ENCODE measurements at places on chromosomes 5 and 9.
A peak's percentile ranks its signal among the peaks of the same experiment; 100 is the strongest.

GRCh38 chr5:156913719-156914370, 49.2 kb downstream of the TIMD4 start:
- DNase-seq = no peak

GRCh38 chr5:166509085-166509484, 1782.4 kb upstream of the WWC1 start:
- DNase-seq = peak; percentile 6

DNA sequence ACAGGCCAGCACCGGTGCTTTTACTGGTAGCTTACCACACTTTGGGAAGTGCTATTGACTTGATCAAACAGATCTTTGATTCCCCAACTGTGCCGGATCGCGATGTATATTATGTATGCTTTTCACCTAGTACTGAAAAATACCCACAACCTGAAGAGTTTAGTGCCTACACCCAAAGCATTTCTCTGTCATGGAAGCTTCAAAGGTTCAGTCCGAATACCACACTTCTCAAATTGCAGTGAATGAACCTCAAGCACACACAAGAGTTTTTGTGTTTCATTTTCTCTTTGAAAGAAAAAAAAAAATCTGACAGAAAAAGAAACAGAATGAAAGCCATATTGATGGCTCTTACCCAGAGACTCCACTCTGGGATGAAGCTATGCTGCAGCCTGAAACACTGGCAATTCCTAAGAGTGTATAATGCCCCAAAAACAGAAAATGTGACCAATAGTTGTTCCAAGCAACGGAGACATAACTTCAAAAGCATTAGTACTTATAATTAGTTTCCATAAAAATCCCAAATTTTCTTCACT, 100.9 kb downstream of the EBF1 start:
- DNase-seq = no peak

DNA sequence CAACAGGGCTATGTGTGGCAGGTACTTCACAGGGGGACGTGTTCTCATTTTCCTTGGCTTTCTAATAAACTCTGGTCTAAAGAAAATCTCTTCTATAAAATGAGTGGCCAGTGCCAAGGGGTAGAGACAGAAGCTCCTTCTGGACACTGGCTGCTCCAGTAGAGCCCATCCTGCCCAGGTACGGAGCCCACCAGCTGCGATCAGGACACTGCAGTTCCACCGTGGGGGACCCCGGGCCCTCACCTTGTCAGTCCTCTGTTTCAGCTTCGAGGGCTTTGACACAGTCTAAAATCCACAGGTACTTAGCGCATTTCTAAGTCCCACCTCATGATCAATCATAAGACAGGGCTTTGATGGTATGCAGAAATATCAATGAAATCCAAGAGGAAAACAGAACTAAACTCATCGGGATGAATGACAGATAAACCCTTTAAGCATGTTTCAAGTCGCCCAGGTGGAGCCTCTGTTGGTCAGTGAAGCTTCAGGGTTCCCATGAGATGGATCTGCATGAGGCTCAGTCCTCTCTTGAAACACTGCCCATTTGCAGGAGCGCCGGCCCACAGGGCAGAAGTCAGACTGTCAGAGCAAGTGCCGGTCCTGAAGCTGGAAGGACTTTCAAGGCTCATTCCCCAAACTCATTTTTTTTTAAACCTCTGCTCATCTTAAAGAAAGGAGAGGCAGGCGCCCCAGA, 20.3 kb upstream of the TERT start:
- DNase-seq = no peak

DNA sequence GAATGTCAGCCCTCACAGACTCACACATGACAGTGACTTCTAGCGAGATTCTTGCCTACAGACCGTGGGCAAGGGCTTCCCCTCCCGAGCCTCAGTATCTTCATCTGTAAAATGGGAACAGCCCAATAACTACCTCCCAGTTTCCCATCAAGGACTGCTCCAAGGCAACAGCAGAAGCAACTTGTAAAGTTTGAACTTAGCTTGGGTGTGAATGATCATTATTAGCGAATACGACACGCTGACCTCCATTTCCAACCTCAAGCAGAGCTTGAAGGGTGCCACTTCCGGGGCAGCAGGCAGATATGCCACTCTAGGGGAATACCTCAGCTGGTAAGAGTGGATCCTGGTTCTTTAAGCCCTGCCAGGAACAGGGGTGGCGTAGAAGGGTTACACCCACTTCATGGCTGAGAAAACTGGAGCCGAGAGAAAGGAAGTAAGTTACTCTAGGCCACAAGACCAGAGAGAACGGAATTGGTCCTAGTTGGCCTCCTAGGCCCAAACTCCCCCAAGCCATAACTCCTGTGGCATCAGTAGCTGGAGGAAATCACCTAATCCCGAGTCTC, 2.0 kb downstream of the RNF44 start:
- DNase-seq = no peak

DNA sequence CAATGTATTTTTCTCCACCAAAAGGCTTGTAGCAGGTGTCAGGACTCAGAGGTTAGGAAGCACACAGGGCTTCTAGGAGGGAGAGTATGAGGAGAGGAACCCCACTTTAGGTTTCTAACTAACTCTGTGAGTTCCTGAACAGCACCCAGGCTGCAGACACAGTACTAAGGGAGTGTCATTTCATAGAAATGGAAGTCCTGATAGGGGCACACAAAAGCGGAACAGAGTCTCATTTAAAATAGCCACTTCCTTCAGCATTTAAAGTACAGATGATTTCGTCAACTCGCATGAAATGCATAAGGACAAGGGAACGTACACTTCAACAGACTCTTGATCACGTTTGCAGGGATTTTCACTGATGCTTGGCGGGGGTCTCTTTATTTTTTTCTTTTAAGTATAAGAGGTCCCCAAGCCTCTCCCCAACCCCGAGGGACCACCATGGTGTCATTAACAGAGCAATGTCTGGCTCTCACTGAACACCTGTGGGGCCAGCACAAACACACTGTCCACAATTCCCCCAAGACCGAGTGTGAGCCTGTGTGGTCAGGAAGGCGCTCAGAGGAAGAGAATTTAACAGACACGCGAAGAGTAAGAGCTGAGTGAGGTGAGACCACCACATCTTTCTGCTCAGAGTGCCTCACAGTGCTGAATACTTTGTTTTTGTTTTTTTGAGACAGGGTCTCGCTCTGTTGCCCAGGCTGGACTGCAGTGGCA, 82.3 kb downstream of the SECISBP2 start:
- no peak for DNase-seq

- DNase-seq = no peak
These were observed 186.7 kb upstream of the TLX3 start for GRCh38 chr5:171122372-171122771.

DNA sequence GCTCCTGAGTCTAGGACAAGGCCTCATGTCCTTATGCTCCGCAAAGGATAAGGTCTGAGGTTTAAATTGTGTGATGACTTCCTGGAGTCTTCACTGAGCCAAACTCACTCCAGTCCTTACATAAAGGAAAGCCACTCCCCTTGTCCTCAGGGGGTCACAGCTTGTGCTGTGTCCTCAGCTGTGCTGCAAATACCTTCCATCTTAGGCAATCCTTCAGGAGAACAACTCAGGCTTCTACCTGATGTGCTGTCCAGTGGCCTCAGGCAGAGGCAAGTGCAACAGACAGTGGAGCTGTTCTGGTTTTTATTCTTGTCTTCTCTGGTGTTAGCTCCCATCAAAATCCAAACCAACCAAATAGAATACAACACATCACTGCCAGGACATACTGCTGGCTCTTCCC, 151.5 kb downstream of the TAF11L14 start:
- DNase-seq = no peak

DNA sequence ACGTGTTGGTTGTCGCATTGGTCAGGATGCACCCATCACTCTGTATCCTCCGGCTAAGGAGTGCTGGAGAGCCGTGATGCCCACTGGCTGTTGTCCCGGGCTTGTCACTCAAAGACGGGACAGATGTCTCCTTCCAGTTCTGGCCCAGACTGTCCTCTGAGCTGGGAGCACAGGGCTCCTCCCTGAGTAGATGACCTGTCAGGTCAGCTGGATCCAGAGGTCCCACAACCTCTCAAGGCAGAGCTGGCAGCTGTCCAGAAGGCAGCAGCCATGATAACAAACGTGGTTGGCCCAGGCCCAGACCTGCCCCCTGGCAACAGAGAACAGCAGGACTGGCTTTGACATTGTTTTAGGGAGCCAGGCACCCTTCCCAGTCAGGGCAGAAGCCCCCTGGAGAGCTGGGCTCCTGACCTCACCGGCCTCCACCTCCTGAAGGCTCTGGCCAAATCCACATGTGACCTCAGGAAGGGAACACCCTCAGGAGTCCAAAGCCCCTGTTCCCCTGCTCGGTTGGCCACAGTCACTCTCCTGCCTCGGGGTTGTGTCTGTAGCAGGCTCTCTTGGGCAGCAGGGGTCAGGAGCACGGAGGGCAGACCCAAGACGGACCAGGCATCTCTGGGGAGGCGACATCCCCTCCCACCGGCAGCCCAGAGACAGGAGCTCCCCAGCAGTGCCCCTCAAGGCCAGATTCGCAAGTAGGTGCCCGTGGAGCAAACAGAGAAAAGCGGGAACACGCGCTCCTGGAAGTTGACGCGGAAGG, 10.3 kb downstream of the TRIM7 start:
- no peak for DNase-seq

Data from retinal pigment epithelial cell (primary cell).